Testis (tissue), 5 donors: ENCODE measurements at places on chromosomes 2 and 18. TPM values are rescaled to one million over a fixed set of nuclear protein-coding genes. Genes with fewer than 3 reads are reported as not detected.

DNA sequence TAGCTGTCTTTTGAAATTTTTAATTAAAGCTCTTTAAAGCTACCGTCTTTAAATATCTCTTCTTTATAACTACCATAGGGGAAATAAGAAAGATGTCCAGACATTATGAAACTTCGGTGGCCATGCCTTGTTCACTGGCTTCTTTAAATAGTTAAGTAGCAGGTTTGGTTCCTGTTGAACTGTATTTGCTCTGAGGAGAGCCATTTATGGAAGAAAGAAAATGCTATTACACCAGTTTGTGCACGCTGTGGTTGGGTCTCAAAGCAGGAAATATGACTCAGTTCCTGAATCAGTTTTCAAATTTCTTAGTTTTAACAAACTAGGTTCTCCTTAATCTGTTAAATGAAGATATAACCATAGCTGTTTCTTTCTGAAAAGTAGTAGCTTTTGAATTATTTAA, 12.2 kb downstream of the ARPC2 start:
- DNase-seq, result no peak

The MTLN gene
- 44.4 TPM for polyA plus RNA-seq

- no peak for DNase-seq
These were observed 921.2 kb upstream of the CNTNAP5 start for GRCh38 chr2:123103902-123104301.

The DOK1 gene
- 9.3 TPM for polyA plus RNA-seq

The GCKR gene
- polyA plus RNA-seq, result 4.9 TPM

The MC4R gene
- polyA plus RNA-seq, result not detected

GRCh38 chr18:9696701-9697100, 11.4 kb upstream of the RAB31 start:
- DNase-seq, result no peak

DNA sequence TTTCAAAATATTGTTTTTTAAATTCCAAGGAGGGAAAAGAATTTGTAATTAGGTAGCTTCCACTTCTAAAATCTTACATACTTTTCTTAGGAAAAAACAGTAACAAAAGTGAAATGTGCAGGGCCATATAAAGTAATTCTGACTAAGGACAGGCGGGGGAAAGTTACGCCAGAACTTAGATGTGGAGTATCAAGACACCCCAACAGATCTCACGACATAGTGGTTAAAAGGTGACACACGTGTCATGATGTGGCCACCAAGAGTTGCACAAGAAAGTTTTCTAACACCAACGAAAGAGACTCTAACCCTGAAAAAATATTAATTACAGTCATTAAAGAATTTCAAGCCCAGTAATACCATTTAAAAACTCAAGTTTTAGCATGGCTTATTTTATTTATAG, 51.0 kb downstream of the KIDINS220 start:
- DNase-seq, result no peak

DNA sequence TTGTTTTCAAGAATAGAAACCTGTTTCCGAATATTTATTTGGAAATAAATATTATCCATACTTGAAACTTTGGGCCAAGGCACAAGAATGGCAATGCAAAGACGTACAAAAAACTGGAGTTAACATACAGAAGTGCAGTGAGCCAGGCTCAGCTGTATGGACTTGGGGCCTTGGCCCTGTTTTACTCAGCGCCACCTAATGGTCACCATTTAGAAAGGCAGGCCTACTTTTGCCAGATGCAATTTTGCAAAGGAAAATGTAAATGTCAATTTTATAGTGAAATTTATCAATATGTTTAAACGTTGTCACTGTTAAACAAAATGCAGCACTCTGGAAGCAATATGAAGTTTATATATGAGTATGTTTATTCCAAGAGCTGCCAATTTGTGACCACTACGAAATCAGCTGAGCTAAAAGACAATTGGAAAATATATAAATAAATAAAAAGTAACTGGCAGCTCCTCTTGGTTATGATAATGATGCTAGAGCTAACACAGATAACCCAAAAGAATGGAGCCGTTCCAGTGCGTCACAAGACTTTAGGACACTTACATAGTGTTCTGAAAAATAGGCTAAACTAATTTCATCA, 155.0 kb downstream of the ARHGAP15 start:
- DNase-seq, result peak; percentile 35

GRCh38 chr2:209501579-209501978, 77.7 kb downstream of the MAP2 start:
- DNase-seq, result no peak

- no peak for DNase-seq
These were observed 40.6 kb downstream of the FASTKD2 start for GRCh38 chr2:206805887-206806607.

- DNase-seq, result peak; percentile 75
These were observed 677 bp upstream of the SMAD4 start for GRCh38 chr18:51029378-51029693.

The SPEG gene
- 16.0 TPM for polyA plus RNA-seq

The C2orf42 gene
- 175 TPM for polyA plus RNA-seq

The RGPD3 gene
- polyA plus RNA-seq, result 5.3 TPM

GRCh38 chr2:16828828-16829160, 163.2 kb upstream of the CYRIA start:
- DNase-seq, result no peak
